ENCODE measurements at places on chromosomes 11 and 22.

DNA sequence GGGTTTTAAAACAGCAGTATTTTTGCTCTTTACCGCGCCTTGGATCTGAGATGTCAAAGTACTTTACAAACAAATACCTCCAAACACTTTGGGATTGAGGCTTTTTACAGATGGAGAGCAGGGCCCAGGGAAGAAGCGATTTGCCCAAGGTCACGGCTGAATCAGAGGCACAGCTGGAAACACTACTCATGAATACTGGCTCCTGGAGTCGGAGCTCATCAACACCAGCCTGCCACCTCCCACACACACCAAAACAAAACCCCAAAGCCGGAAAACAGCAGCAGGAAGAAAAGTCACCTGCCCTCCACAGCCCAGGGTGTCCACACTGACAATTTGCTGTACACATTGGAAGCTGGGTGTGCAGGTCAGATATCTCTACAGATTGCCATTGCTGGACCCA lies 339.4 kb downstream of the CADM1 start:
- no peak for DNase-seq

- peak; percentile 44 for DNase-seq
These were observed 92.8 kb downstream of the DDX10 start for GRCh38 chr11:108757630-108758029.

DNA sequence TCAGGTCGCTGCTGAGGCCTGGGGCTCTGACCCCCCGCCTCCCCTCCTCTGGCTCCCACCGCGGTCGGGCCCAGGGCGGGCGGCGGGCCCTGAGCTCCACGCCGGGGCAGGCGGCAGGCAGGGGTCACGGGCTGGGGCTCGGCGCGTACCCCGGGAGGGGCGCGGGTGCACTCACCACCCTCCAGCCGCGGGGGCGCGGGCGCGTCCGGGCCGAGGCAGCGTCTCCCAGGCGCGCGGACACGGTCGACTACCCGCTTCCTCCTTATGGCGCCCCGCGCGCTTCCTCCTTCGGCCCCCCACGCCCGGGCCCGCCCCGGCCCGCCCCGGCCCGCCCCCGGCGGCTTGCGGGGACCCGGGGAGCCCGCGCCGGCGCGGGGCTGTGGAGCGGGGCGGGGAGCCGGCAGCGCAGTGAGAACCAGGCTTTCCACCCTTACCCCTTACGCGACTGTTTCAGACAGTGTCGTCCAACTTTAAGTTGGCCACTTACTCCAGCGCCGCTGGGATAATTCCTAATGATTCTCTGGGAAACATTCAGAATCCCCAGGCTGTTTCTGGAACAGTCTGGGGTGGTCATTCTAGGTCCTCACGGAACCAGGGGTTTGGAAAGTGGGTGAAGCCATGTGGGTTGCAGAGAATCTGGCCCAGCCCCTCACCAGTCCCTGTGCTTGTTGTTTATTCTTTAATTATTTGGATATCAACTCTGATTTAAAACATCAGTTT lies at the start of gene BID:
TSS of gene BID (minus strand) at position 264 of the 720 bp plus-strand sequence. CDS start 24,353 bp downstream, outside the sequence.
- DNase-seq = peak; percentile 56

GRCh38 chr11:70597751-70598625 lies 199.7 kb downstream of the CTTN start:
- no peak for DNase-seq

DNA sequence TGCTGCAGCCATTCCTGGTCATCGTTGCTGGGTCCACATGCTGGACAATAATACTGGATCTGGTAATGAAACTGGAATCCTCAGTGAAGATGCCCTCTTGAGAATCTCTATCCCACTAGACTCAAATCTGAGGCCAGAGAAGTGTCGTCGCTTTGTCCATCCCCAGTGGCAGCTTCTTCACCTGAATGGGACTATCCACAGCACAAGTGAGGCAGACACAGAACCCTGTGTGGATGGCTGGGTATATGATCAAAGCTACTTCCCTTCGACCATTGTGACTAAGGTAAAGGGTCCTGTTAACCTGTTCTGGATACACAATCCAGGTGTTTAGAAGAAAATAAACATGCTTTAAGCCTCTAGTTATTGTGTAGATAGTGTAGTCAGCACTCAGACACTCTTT lies 46.9 kb upstream of the SLC22A25 start:
- DNase-seq = no peak

GRCh38 chr11:17333799-17334586 lies 17.6 kb upstream of the NCR3LG1 start:
- DNase-seq = no peak

DNA sequence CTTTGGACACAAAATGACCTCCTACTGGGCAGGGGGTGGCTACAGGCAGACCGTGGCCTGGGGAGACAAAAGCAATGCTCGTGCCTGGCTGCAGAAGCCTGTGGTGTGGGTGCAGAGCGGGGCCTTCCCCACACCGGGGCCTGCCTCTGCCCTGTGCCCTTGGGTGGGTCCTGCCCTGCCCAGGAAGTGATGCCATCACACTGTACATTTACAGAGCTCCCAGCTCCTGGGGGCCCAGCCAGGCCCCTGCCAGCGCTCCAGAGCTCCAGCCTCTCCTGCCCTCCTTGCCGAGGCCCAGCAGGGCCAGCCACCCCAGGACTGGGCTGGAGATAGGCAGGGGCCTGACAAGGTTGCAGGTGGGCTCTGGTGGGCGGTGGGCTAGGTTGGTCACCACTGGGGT lies 40.1 kb downstream of the MUC5B start:
- DNase-seq = no peak

GRCh38 chr22:50318698-50319411 lies 8.0 kb downstream of the DENND6B start:
- no peak for DNase-seq

DNA sequence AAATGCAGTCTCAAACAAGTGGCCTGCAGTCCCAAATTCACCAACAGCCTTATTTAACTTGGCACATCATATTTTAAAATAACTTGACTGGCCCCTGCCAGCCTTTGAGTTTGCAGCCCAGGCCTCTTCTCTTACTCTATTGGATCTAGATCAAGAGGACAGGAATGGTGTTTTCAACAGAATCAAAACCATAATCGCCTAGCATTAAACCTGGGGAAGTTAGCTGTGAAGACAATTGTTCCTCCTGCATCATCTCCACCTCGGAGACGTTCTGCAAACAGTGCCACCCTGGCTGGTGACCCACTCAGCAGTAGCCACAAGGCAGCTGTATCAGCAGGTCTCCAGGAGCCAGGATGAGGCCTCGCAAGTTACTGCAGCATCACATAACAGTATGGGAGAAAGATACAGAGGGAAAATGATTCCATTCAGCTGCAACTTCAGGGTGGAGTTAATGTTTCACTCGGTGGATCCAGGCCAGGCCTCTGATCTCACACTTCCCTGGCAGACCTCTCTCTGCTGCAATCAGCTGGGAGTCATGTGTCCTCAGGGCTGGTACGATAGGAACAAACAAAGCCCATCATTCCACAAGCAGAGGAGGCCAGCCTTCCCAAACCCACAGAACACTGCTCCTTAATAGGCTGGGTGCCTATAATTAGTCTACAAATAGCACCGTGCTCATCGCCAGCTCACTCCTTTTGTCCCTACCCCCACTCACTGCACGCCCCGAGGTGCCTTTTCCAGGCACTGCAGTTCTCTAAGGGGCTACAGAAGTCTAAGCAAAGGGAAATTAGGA lies 18.6 kb upstream of the SCN2B start:
- peak; percentile 95 for DNase-seq

DNA sequence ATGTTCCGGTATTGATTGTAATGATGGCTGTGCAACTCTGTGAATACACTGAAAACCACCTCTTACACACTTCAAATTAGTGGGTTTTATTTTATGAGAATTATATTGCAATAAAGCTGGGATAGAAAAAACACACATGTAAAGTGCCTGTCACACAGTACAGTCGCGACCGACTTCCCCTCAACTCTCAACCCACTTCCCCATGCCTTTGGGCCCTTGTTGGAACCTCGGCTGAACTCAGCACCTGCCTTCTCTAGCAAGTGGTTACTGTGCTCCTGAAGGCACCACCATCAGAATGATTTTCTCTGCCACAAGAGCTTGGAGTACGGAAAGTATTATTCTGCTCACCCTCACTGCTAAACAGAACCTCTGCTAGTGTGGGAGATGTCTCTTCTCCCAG lies 13.5 kb downstream of the KCNJ1 start:
- no peak for DNase-seq

- DNase-seq = peak; percentile 97
These were observed 21.2 kb downstream of the SYT13 start for GRCh38 chr11:45264839-45265515.

GRCh38 chr11:62463121-62463542 lies 44.3 kb downstream of the SCGB1A1 start:
- DNase-seq = no peak

DNA sequence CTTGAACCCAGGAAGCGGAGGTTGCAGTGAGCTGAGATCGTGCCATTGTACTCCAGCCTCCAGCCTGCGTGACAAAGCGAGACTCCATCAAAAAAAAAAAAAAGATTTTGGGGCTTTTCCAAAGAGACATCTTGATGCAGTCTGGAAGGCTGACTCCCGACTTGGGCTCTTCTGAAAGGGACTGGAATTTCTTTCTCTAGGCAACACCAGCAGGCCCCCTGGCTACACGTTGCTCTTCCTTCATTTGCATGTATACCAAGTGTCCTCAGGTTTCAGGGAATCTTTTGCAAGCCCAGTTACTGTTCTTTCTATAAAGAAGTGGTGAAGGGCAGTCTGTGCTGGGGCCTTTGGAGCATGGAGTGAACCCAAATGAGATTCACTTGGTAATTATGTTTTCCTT lies 211.0 kb downstream of the GRIK4 start:
- no peak for DNase-seq

- no peak for DNase-seq
These were observed 3900.6 kb upstream of the OR11H1 start for GRCh38 chr22:11627436-11627797.

- DNase-seq = peak; percentile 68
These were observed 38.9 kb downstream of the OR10A6 start for GRCh38 chr11:7892059-7892699.

DNA sequence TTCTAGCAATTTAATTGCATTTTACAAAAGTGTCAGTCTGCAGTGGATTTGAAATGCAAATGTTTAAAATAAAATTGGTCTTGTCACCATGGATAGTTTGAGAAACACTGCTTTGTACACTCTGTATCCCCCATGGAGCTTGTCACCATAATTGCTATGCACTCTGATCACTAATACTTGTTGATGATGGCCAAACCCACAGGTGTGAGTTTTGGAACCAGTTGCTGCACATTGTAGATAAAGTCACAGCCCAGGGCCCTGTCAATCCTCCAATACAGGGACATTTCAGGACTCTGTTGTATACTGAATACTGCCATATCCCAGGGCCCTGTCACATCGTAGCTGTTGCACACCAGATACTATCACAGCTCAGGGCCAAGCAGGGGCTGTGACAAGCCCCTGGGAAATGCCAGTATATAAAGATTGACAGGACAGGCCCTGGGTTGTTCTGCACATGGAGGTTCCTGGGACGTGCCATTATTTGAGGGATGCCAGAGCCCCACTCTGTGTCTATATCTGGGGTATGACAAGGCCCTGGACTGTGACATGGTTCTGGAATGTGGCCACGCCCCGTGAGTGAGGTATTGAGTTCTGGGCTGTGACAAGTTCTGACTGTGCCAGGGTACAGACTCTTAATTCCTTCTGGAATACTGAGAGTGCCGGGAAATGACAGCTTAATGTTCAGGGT lies 27.9 kb upstream of the SMPD1 start:
- peak; percentile 15 for DNase-seq

- no peak for DNase-seq
These were observed 938 bp downstream of the SAA4 start for GRCh38 chr11:18235394-18236334.

DNA sequence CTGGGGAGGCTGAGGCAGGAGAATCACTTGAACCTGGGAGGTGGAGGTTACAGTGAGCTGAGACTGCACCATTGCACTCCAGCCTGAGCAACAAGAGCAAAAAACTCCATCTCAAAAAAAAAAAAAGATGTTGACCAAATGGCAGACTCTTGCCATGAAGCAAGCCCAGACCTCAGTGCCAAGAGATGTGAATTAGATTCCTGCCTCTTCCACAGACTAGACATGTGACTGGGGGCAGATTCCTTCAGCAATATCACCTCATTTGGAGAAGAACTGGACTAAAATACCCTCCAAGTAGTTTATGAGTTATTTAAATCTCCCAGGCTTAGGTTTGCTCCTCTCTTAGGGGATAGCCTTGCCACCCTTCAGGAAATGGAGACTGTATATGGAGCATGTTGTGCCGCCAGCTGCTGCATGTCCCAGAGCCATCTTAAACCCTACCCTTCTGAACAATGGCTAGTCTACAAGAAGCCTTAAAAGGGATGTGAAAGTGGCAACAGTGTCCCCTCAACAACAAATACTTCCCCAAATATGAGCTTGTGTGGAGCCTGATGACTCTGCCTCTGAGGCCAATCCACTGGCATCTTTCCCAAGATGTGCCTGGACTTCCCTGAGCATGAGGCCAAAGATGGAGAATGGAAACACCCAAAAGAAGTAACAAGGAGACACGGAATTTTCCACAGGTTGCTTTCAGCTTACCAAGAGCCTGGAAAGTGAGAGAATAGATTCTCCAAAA lies 763 bp upstream of the MS4A7 start:
- no peak for DNase-seq

DNA sequence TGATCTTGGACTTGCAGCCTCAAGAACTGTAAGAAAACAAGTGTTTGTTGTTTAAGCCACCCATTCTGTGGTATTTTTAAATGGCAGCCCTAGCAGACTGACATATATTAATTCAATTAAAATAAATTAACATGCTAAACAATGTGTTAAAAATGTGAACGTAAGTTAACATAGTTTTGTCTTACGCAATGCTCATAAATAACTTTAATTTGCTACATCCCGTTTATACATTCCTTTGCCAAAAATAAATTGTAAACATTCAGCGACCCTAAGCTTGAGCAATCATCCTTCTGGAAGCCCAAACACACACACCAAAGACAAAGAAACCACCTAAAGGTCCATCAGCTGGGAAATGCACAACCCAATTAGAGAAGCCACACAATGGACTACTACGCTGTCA lies 70.4 kb downstream of the CELSR1 start:
- no peak for DNase-seq

DNA sequence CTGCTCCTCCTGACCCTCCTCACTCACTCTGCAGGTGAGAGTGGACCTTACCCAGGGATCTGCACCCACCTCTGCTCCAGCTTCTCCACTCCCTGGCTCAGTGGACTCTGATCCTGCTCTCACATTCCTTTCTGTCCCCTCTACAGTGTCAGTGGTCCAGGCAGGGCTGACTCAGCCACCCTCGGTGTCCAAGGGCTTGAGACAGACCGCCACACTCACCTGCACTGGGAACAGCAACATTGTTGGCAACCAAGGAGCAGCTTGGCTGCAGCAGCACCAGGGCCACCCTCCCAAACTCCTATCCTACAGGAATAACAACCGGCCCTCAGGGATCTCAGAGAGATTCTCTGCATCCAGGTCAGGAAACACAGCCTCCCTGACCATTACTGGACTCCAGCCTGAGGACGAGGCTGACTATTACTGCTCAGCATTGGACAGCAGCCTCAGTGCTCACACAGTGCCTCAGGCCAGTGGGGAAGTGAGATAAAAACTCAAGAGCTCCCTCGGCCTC lies 29.7 kb upstream of the VPREB1 start:
- peak; percentile 10 for DNase-seq

GRCh38 chr11:100557830-100558611 lies 129.1 kb upstream of the ARHGAP42 start:
- DNase-seq = peak; percentile 65

- no peak for DNase-seq
These were observed 7.0 kb upstream of the CHADL start for GRCh38 chr22:41247703-41248102.

- no peak for DNase-seq
These were observed 15.8 kb downstream of the APOL2 start for GRCh38 chr22:36223504-36223903.

Measured in kidney tubule cell (primary cell).